T-helper 9 cell (primary cell): ENCODE measurements at places on chromosomes 5 and 9.

DNA sequence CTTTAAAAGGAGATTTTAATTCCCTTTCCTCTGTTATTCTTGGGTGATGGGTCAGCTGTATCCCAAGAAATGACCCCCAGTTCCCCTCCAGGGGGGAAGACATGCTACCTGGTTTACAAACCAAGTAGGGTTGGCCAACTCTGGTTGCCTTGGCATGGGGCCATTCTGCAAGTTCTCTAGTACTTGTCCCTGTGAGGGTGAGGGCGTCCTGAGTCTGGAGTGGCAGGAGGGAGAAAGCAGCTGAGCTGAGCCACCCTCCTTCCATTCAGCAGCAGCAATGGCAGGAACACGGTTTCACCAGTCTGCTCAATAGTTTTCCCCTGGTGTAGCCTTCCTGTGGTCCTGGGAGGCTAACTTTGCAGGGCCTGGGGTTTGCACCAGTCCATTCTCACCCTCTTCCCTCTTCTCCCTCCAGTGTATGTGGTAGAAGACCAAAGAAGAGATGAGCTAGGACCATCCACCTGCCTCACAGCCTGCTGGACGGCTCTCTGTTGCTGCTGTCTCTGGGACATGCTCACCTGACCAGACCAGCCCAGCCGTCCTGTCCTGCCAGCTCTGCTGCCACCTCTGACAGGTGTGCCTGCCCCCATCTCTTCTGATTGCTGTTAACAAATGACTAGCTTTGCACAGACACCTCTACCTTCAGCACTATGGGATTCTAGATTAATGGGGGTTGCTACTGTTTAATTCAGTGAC lies 59.9 kb downstream of the PFDN1 start:
- no peak for DNase-seq

- DNase-seq, result no peak
Observed at GRCh38 chr5:140341591-140341990, 4.8 kb downstream of the HBEGF start.

- DNase-seq, result peak; percentile 37
Observed at GRCh38 chr5:173884402-173885053, 3.6 kb upstream of the CPEB4 start.

GRCh38 chr5:12119657-12120056 lies 215.4 kb upstream of the CTNND2 start:
- no peak for DNase-seq

DNA sequence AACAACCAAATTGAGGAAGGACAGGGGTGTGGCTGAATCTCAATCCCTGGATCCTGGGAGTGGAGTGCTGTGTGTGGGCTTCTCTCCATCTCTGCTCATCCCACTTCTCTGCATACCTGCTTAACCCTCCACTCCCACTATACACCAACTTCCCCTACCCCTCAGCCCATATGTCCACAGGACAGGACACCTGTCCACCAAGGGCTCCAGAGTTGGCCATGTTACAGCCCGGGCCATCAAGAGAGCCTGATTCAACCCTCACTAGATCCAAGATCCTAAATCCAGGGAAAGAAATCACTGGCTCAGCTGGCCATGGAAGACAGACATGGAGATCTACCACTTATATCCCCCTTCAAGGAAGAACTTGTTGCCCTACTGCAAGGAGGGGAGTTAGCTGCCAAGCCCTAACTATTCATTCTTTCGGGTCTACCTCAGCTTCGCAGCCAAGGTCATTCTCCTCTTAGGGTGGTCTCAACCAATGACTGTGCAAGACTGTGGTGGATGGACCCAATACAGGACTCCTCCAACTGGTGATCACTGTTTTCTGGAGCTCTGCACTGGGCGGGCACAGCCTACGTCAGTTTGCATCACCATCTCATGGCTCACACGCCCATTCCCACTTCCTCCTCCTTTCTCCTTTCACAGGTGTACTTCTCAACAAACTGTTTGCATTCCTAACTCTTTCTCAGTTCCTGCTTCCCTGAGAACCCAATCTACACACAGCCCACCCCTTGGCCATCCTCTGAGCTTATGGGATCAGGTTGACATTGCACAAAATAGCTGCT lies 53.7 kb upstream of the ZBTB43 start:
- DNase-seq, result no peak

DNA sequence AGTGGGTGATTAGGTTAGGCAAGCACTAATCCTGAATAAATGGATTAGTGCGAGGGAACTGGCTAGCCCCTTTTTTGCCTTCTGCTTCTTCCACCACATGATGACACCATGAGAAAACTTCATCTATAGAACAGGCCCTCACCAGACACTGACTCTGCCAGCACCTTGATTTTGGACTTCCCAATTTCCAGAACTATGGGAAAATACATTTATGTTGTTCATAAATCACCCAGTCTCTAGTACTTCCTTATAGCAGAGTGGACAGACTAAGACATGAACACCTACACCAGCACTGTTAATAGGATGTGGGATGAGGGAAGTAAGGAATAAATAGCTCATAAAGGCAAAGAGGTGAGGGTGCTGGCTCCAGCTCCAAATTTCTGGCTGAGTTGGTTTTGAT lies 1.4 kb downstream of the ZNF622 start:
- DNase-seq, result no peak

DNA sequence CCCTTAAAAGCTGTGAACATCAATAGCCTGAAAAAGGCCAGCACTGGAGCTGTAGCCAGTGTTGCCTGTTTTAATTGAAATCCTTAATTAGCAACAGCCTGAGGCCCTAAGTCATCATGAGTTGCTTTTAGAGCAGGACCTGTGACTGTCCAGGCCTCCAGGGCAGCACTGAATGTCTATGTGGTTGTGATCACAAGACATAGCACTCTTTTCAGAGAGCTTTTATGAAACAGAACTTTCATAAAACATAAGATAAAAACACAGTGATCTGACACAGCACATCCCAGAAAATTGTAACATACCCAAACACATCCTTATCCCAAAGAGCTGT lies 85.5 kb upstream of the MYO10 start:
- no peak for DNase-seq

- DNase-seq, result no peak
Observed at GRCh38 chr9:137317021-137317717, 15.1 kb upstream of the NRARP start.

- peak; percentile 67 for DNase-seq
Observed at GRCh38 chr9:134449180-134449916, 123.1 kb downstream of the RXRA start.

GRCh38 chr5:90968319-90968718 lies 409.7 kb downstream of the ADGRV1 start:
- no peak for DNase-seq
